Panc1 (cell line): ENCODE measurements at places on chromosomes 1 and 21. TPM values are rescaled to one million over a fixed set of nuclear protein-coding genes. Genes with fewer than 3 reads are reported as not detected.

NTPCR gene
- 46.8 TPM for total RNA-seq

TMIGD3 gene
- not detected for total RNA-seq

ADGRL4 gene
- total RNA-seq = not detected

RGS13 gene
- not detected for total RNA-seq

FCRL2 gene
- total RNA-seq = not detected

TFAP2E gene
- 3.2 TPM for total RNA-seq

CFAP107 gene
- not detected for total RNA-seq

HAO2 gene
- not detected for total RNA-seq

GRCh38 chr1:232450615-232451014 is 179.3 kb downstream of the SIPA1L2 start:
- no peaks in the 10 kb centered on the region for H3K36me3 ChIP-seq
- H3K27me3 ChIP-seq = no peaks in the 10 kb centered on the region
- DNase-seq = no peak
- H3K4me1 ChIP-seq = no peaks in the 10 kb centered on the region
- no peak overlapping the region for H3K27ac ChIP-seq

DNA sequence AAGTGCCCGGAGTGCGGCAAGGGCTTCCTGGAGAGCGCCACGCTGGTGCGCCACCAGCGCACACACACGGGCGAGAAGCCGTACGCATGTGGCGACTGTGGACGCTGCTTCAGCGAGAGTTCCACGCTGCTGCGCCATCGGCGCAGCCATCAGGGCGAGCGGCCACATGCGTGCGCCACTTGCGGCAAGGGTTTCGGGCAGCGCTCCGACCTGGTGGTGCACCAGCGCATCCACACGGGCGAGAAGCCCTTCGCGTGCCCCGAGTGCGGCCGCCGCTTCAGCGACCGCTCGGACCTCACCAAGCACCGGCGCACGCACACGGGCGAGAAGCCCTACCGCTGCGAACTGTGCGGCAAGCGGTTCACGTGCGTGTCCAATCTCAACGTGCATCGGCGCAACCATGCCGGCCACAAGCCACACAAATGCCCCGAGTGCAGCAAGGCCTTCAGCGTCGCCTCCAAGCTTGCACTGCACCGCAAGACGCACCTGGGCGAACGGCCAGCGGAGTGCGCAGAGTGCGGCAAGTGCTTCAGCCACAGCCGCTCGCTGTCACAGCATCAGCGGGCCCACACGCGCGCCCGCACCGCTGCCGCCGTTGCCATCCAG is 10.0 kb downstream of the ZNF672 start:
- H3K4me3 ChIP-seq = no peak overlapping the region
- H3K36me3 ChIP-seq = peaks cover 7% of the 10 kb centered on the region; the same call in 1 of the 2 replicates
- DNase-seq = no peak
- H3K27ac ChIP-seq = no peak overlapping the region
- H3K4me1 ChIP-seq = peaks cover 4% of the 10 kb centered on the region; the same call in 1 of the 2 replicates

- H3K27me3 ChIP-seq = no peaks in the 10 kb centered on the region
- peak overlapping the region; percentile 36 for H3K4me3 ChIP-seq
- H3K27ac ChIP-seq = peak overlapping the region; percentile 95
Measured at GRCh38 chr21:45295576-45296365, 8.1 kb upstream of the POFUT2 start.

DNA sequence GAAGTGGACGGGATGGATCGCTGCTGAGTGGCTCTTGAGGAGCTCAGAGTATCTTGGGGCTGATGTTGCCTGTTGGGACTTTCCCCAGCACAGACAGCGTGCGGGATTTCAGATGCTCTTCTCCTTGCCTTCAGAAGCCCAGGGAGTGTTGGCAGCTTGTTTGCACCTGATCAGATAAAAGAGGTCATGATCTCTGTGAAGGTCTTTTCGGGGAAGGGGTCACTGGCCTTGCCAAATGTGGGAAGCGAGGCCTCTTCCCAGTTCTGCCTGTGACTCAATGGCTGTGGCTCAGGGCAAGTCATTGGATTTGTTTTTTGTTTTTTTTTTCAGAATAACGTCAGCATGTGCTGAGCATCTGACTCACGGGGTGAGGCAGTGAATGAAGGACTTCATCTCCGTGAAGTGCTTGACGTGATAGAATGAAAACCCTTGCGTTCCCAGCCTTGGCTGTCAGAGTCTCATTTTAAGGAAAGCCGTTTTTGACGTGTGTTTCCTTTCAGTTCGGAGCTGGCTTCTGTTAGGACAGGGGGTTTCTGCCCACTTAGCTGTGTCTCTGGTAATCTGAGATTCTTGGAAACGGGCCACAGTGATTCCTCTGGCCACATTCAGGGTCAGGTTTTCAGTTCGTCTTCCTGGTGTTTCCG is 46.7 kb downstream of the GALNT2 start:
- H3K27ac ChIP-seq = no peak overlapping the region
- peaks cover 18% of the 10 kb centered on the region for H3K4me1 ChIP-seq
- H3K36me3 ChIP-seq = no peaks in the 10 kb centered on the region
- H3K4me3 ChIP-seq = no peak overlapping the region
- no peaks in the 10 kb centered on the region for H3K27me3 ChIP-seq

DNA sequence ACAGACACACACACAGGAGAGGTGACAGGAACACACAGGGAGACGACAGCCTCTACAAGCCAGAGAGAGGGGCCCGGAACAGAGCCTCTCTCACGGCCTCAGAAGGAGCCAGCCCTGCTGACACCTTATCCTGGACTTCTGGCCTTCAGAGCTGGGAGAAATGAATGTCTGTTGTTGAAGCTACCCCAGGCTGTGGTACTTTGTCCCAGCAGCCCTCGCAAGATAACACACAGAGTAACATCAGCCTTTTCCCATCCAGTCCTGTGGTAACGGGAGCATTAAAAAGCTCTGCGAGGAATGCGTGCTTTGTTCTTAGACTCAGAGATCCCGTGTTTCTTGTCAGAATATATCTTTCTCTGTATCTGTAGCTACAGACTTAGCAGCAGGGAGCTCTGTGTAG is 131.2 kb downstream of the SIM2 start:
- no peak for DNase-seq
- H3K4me3 ChIP-seq = no peak overlapping the region
- no peak overlapping the region for H3K27ac ChIP-seq

DNA sequence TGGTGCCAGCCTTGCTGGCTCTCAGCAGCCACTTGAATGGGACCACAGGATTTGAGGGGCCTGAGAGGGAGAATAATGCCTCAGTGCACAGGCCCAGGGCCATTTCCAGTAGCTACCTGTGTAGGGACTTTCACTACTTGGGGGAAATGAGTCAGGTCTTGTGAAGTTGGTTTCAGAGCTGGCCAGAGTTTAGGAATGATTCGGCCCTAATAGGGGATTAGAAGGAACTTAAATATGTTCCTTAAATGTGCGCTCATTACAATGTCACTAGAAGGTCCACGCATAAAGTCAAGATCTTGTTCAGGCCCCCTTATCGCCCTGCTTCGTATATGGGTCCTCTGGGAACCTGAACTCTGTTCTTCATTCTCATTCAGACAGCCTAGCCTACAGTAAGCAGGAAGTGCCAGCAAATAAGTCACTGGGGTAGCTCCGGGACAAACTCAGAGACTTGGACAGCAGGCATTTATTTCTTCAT is 5.6 kb upstream of the AKR1A1 start:
- peaks cover under 1% of the 10 kb centered on the region for H3K4me1 ChIP-seq
- no peak overlapping the region for H3K27ac ChIP-seq
- DNase-seq = no peak
- H3K27me3 ChIP-seq = no peaks in the 10 kb centered on the region
- H3K36me3 ChIP-seq = no peaks in the 10 kb centered on the region
- H3K4me3 ChIP-seq = no peak overlapping the region

GRCh38 chr1:179881642-179882252 is 338 bp upstream of the TOR1AIP1 start:
- H3K36me3 ChIP-seq = peaks cover 29% of the 10 kb centered on the region
- H3K27me3 ChIP-seq = no peaks in the 10 kb centered on the region
- H3K27ac ChIP-seq = peak overlapping the region; percentile 100
- H3K4me1 ChIP-seq = peaks cover 7% of the 10 kb centered on the region; the same call in 1 of the 2 replicates
- peak; percentile 77 for DNase-seq

- no peak overlapping the region for H3K27ac ChIP-seq
- H3K36me3 ChIP-seq = no peaks in the 10 kb centered on the region
- no peaks in the 10 kb centered on the region for H3K27me3 ChIP-seq
- H3K4me1 ChIP-seq = no peaks in the 10 kb centered on the region
- DNase-seq = no peak
Measured at GRCh38 chr1:171762143-171762563, 19.3 kb upstream of the METTL13 start.

- peaks cover 33% of the 10 kb centered on the region for H3K36me3 ChIP-seq
- H3K4me3 ChIP-seq = no peak overlapping the region
- no peak for DNase-seq
- no peak overlapping the region for H3K27ac ChIP-seq
- H3K4me1 ChIP-seq = no peaks in the 10 kb centered on the region
Measured at GRCh38 chr1:220151454-220151853, 57.5 kb downstream of the IARS2 start.

- no peak overlapping the region for H3K27ac ChIP-seq
- H3K4me3 ChIP-seq = no peak overlapping the region
- peaks cover 2% of the 10 kb centered on the region; the same call in 1 of the 2 replicates for H3K27me3 ChIP-seq
- no peaks in the 10 kb centered on the region for H3K36me3 ChIP-seq
- no peak for DNase-seq
Measured at GRCh38 chr1:223873044-223873443, 27.3 kb upstream of the TP53BP2 start.

GRCh38 chr21:33924079-33924765 is 8.6 kb upstream of the ATP5PO start:
- H3K4me1 ChIP-seq = peaks cover 22% of the 10 kb centered on the region
- H3K27me3 ChIP-seq = no peaks in the 10 kb centered on the region
- peak; percentile 51 for DNase-seq
- no peaks in the 10 kb centered on the region for H3K36me3 ChIP-seq
- H3K27ac ChIP-seq = peak overlapping the region; percentile 76

- no peak overlapping the region for H3K27ac ChIP-seq
- no peaks in the 10 kb centered on the region; the same call in 1 of the 2 replicates for H3K4me1 ChIP-seq
- no peaks in the 10 kb centered on the region for H3K36me3 ChIP-seq
- 0 out of 2 replicates have a peak overlapping the region, but pooled peaks have one; percentile 6 for H3K4me3 ChIP-seq
- no peak for DNase-seq
Measured at GRCh38 chr1:162846256-162847212, 14.4 kb downstream of the CCDC190 start.

DNA sequence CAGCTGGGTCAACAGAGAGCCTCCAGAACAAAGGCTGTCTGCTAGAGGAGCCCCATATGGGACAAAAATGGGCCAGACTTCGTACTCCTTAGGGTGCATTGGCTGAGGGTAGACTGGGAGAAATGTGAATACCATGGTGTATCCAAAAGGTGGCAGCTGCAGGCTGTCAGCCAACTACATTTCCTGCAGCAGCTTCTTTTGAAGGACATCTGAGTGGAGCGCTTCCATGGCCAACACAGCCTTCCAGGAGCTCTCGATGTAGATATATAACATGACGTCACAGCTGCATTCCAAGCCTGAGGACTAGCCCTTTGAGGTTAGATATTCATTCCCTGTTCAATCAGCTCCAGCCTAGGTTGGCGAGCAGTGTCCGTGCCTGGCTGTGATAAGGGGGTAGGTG is 107.7 kb downstream of the MAB21L3 start:
- H3K4me3 ChIP-seq = no peak overlapping the region
- no peak for DNase-seq
- H3K27ac ChIP-seq = no peak overlapping the region

- no peaks in the 10 kb centered on the region; the same call in 1 of the 2 replicates for H3K36me3 ChIP-seq
- H3K27me3 ChIP-seq = no peaks in the 10 kb centered on the region
- H3K4me3 ChIP-seq = peak overlapping the region; percentile 91
Measured at GRCh38 chr1:8814865-8815264, 2.6 kb downstream of the RERE start.

GRCh38 chr1:39898648-39899603 is 2.8 kb downstream of the MYCL start:
- DNase-seq = no peak
- peaks cover 18% of the 10 kb centered on the region for H3K27me3 ChIP-seq
- H3K27ac ChIP-seq = no peak overlapping the region
- peaks cover 9% of the 10 kb centered on the region for H3K4me1 ChIP-seq
- no peaks in the 10 kb centered on the region for H3K36me3 ChIP-seq

DNA sequence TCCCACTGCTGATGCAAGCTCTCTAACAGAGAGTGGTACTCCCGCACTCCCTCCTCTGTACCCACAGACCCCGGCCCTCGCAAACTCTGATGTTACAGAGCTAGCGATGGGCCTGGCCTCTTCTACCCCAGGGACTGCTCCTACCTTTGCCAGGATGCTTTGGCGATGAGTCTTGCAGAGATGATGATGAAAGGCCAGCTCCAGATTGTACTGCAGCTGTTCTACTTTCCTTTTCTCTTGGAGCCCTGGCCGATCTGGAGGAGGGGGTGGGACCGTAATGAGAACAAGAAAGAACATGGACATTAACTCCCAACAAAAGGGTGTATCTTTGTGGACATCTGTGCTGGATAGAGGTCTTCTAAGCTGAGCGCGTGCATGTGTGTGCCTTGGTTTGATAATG is 6.0 kb upstream of the LINGO4 start:
- no peak overlapping the region for H3K27ac ChIP-seq
- H3K27me3 ChIP-seq = no peaks in the 10 kb centered on the region
- no peaks in the 10 kb centered on the region for H3K36me3 ChIP-seq
- H3K4me3 ChIP-seq = no peak overlapping the region

DNA sequence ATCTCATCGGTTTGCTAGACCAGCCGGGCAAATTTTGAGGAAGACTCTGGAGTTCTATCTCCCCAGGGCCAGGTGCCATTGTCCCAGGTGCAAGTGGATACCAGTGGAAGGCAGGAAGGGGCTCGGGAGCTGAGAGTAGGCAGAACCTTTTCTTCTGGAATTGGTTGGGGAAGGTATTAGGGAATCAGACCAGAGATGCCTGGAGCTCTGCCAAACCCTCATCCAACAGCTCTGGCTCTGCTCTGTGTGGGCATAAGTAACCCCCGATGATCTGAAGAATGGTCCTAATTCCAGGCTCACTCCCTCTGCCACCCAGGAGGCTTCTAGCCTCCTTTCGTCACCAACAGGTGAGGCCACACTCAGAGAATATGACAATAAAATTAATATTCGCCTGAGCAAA is 69.9 kb downstream of the PGBD5 start:
- DNase-seq = no peak
- H3K27me3 ChIP-seq = 0 out of 2 replicates have a peak, but pooled peaks cover 5% of the 10 kb centered on the region
- no peaks in the 10 kb centered on the region for H3K4me1 ChIP-seq
